NCI-H774 (cell line): ENCODE measurements at places on chromosomes 6 and 20.

GRCh38 chr6:13794184-13794583, 20.2 kb downstream of the MCUR1 start:
- DNase-seq = no peak

- DNase-seq = no peak
Measured at GRCh38 chr6:56992036-56992435, 37.1 kb downstream of the BEND6 start.

DNA sequence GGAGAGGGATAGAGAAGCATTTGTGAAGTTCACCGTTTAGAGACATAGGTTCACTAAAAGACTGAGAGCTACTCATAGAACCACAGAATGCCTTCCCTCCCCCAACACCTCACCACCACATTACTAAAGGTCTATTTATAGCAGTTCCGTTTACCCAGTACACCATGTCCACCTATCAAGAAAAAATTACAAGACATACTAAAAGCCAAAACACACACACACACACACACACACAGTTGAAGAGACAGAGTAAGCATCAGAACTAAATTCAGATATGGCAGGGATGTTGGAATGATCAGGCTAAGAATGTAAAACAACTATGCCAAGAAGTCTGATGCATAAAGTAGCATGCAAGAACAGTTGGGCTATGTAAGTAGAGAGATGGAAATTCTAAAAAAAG, 52.3 kb downstream of the SLC22A3 start:
- no peak for DNase-seq

DNA sequence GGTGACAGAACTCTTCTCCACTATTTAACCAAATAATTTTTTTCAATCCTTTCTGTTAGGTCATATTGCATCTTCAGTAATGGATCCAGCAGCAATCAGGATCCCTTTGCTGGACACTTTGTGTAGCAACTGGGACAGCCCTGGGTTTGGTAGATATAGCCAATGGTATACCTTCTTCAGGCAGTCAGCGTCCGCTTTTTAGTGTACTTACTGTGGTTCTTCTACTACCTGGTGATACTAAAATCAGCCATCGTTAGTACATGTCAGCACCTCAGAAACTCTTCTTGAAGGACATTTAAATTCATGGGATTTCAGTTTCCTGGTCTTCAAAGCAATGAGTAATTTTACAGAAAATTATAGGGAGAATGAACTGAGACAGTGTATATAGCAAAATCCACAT, 93.5 kb downstream of the ADGRG6 start:
- DNase-seq = no peak

- DNase-seq = no peak
Measured at GRCh38 chr6:25869840-25870239, 4.2 kb downstream of the SLC17A3 start.

- no peak for DNase-seq
Measured at GRCh38 chr6:42099340-42100028, 42.9 kb downstream of the C6orf132 start.

- no peak for DNase-seq
Measured at GRCh38 chr6:69868961-69869360, 2.6 kb downstream of the COL19A1 start.

DNA sequence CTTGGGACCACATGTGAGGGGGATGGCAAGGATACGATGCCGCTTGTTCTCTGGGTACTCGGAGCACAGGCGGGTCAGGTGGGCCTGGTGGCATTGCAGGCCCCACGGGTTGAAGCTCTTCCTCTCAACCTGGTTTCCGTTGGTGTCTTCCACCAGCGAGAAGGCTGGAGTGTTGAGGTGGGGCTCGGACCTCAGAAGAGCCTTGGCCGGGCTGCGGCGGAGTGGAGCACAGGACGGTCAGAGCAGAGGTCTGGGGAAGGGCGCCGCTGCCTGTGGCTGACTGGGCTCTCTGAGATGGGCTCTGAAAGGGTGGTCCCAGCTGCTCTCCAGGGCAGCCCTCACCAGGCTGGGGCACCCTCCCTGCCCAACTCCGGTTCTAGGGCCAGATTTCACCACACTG, 15.2 kb upstream of the UQCC2 start:
- no peak for DNase-seq

- no peak for DNase-seq
Measured at GRCh38 chr20:54267483-54268003, 59.7 kb downstream of the PFDN4 start.

GRCh38 chr6:145352382-145353080, 382.8 kb downstream of the EPM2A start:
- DNase-seq = no peak

- DNase-seq = no peak
Measured at GRCh38 chr6:116447496-116448011, 13.6 kb upstream of the CALHM6 start.

DNA sequence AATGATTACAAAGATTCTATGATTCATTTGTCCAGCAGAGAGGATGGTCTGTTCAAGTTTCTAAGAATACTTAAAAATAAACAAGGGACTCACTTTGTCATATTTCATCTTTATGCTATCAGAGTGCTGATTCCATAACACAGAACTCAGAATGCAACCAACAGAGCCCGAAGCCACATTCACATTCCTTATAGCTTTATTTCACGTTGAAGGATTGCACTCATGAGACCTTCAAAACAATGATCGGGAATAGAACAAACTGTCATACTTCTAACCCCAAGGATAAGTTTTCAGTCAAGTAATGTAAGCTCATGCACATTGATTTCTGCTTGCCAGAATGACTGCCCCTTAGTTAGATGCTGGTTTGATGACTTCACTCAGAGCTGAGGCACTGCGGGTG, 25.2 kb downstream of the FNDC1 start:
- no peak for DNase-seq

- no peak for DNase-seq
Measured at GRCh38 chr20:40702504-40702903, 13.5 kb upstream of the MAFB start.

DNA sequence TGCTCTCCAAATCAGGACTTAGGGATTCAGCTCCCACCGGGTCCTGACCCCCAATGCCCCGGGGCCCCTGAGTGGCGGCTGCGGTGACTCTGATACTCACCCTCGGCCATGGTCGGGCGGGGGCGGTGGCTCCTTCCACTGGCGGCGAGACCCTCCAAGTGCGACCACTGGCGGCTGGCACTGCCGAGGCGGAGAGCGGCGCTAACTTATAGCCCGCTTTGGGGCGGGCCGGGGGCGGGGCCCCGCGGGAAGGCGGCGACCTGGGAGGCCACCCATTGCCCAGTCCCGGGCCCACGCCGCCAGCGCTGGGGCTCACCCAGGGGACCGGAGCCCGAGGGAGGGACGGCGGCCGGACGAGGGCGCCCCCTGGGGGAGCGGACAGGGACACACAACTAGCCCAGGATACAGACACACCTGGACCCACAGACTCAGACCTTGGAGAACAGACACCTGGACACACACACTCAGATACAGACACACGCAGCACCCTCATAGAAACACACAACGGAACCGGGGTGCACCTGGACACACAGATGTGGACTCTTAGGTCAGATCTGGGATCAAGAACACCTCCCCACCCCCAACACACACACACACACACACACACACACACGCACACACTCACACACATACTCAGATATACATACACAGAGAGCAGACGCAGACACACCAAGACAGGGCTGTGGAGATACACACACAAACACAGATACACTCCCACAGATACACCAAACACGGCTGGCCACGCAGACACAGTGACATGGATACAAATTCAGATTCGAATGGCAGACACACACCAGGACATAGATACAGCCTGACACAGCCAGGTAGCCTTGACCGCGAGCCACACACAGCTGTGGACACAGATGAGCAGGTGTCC, at the start of gene TGM2:
Gene TGM2, minus strand, starts transcription at position 182 of the 877 bp plus-strand sequence. Its CDS starts 72 bp downstream, at position 110.
- peak; percentile 56 for DNase-seq

- DNase-seq = no peak
Measured at GRCh38 chr6:41457303-41457670, 88.9 kb upstream of the FOXP4 start.

DNA sequence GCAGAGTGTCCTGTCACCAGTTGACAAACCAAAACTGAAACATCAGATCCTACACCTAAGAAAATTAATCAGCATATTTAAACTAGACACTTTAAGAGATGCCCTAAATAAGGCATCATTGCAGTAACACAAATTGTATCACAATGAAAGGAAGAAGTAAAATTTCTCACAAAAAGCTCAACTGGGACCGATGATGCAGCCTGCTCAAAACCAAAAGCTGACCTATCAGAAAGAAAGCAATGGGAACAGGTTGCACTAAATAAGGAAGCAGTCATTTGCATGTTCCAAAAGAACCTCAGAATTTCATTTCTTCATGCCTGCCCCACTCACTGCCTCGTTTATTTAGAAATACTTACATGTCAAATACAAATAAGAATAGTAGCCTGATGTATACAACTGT, 12.1 kb downstream of the HIVEP2 start:
- DNase-seq = no peak

DNA sequence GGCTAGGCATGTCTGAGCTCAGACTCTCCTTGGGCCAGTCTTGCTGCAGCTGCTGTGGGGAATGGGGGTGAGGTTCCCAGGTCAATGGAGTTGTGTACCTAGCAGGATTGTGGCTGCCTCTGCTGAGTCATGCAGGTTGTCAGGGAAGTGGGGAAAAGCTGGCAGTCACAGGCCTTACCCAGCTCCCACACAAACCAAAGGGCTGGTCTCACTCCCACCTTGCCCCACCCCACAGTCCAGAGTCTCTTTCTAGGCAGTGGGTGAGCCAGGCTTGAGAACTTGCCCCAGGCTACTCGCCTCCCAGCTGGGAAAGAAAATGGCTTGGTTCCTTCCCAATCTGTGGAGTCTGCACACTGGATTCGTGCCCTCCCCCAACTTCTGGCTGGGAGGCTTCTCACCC, 65.7 kb downstream of the SCP2D1 start:
- DNase-seq = no peak

DNA sequence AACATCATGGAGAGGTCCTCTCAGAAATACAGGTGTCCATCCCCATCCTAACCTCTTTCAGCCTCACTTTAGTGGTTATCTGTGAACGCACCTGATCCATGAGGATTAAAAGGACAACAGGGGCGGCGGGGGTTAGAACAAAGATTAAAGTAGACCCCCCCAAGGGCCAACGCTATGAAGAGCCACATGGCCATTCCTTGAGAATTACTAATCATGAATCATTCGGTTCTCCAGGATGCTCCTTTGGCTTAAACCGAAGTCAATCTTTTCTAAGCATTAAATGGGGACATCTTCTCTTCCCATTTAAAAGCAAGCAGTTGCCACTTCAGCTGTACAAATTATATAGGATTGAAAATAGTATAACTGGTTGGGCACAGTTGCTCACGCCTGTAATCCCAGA, 212.4 kb downstream of the GMPR start:
- no peak for DNase-seq

GRCh38 chr6:154928325-154928922, 66.7 kb upstream of the TIAM2 start:
- DNase-seq = peak; percentile 60

DNA sequence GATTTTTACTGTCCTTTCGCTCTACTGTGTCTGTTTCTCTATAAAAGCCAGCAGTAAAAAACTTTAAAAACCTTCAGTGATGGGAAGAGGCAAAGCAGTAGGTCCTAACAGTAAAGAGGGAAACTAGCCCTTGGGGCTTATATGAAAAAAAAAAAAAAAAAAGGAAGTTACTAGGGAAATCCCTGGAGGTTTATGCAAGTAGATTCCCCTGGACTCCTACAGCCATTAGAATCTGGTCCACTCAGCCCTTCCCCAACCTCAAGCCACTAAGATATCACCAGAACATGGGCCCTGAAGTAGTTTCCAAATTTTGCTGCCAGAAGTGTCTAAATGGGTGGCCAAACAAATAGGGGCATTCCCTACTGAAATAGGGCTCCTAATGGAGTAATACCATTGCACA, 70.5 kb upstream of the HINT3 start:
- DNase-seq = no peak

DNA sequence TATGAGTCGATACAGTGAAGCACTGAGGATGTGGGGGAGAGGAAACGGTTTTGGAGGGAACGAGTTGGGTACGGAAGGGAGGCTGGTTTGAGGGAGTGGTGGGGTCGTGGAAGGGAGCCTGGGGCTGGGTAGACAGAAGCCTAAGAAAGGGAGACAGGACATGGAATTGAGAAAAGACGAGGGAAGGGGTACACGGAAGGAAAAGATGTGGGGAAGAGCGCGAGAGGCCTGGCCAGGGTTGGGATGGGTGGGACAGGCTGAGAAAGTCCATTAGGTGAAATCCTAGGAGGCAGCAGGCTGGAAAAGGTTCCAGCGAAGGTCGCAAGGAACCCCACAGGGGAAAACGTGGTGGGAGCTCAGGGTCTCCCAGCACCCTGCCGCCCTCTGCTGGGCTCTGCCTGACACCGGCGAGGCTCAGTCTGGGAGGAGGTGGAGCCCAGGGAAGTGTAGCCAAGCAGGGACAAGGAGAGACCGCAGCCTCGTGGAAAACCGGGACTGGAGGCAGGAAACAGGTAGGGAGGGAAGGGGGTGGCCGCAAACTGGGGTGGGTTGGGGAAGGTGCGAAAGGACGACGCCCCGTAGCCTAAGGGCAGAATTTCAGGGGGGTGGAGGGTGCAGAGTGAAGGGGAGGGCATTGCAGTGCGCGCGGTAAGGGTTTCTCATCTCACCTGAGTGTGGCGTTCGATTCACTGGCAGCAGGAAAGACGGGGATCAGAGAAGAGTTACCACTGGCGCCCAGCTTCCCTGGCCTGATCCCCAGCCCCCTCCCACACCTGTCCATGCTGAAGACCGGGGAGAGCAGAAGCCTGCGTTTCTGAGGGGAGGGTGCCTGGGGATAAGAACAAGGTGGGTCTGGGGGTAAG, 4.3 kb downstream of the GABBR1 start:
- DNase-seq = peak; percentile 56

- DNase-seq = no peak
Measured at GRCh38 chr20:1998193-1998520, 4.3 kb upstream of the PDYN start.

DNA sequence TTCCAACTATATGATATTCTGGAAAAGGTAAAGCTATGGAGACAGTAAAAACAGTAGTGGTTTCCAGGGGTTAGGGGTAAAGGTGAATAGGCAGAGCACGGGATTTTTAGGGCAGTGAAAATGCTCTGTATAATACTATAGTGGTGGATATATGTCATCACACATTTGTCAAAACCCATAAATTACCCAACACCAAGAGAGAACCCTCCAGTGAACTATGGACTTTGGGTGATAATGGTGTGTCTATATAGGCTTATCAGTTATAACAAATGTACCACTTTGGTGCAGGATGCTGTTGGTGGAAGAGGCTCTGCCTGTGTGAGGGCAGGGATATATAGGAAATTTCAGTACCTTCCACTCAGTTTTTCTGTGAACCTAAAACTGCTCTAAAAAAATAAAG, 149.9 kb downstream of the GPX5 start:
- DNase-seq = no peak

- DNase-seq = no peak
Measured at GRCh38 chr6:142822842-142823241, 122.1 kb downstream of the HIVEP2 start.

DNA sequence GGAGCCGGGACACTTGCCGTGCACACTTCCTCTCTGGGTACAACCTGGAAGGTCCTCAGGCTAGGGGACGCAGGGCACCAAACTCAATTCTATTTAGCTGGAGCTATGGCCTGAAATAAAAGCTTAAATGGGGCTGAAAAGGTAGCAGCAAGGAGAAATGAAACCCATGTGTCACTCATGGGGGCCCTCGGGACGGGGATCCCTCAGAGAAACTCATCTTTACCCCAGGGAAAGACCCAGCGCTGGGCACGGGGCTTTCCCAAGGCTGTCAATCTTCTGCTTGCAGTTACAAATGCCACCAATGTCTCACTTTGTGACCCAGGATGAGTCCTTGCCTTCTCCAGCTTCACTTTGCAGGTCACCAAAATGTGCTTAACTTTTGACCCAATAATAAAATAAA, 16.5 kb downstream of the SNAI1 start:
- DNase-seq = no peak
